RKO (cell line): ENCODE measurements at places on chromosomes 11 and 22.

DNA sequence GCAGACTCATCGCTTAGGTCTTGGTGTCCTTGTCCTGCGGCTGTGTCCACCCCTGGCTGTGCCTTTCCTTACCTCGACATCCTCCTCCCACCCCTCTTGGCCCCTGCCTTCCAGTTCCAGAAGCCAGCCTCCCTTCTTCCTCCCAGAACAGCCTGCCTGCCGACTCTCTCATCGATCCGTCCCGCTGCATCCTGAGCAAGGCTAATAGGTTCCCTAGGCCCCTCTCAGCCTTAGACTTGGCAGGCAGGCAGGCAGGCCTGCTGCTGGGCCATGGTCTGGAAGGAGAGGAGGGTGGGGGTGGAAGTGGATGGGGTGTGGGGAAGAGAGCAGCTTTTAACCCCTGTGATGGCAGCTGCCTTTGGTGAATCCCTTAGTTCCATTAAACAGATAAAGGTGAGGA is 196.7 kb upstream of the TBCEL start:
- no peak for DNase-seq

- DNase-seq, result no peak
These were observed 23.9 kb downstream of the SMC1B start for GRCh38 chr22:45389546-45389945.

GRCh38 chr11:2433106-2433925 is 11.0 kb downstream of the TRPM5 start:
- no peak for DNase-seq

DNA sequence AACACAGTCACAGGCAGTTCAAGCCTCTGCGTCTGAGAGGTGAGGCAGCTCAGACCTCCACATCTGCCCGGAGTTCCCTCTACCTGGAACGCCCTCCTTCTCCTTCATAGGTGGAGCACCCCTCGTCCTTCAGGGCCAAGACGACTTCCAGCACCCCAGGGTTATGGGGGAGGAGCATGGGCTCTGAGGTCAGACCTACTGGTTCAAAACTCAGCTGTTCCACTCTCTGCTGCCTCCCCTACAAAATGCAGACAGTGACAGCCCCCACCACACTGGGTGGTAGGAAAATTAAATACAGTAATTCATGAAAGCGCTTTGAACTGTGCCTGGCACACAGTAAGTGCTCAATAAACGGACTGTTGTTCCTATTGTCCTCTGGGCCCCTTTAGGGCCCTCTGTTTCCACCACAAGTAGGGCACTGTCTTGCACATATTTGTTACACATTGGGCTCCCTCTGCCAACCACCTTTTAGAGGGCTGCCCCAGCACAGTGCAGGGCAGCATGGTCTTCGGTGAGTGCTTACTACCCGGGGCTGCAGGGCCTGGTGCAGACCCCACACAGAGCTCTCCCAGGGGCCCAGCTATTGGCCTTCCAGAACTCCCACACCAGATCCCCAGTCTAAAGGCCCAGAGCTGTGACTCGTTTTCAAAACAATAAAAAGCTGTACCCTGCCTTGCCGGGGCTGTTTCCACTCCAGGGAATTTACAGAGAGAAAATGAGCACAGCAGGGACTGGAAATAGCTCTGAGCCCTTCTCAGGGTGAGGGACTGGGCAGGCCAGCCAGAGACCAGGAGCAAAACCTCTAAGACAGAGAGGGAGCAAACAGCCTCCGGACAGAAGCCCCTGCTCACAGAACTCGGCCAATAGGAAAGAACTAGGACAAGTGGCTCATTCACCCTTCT is 2.5 kb downstream of the TMEM184B start:
- DNase-seq, result no peak

GRCh38 chr11:117632306-117632705 is 164.7 kb downstream of the DSCAML1 start:
- DNase-seq, result no peak

DNA sequence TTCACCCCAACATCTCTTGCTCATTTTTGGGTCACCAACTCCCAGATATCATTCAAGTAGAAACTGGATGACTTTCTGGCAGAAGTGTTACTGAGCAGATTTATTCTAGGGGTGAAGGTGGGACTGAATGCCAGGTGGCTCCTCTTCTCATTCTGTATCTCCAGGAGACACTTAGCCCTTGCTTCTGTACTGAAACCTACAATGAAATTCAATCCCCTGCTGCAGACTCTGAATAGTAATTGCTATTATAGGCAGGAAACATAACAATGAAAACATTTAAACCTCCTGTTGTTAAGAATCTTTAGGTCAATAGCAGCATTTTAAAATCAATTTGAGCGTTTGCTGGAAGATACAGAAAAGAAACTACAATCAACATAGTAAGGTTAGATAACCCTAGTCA is 879.4 kb upstream of the TENM4 start:
- DNase-seq, result no peak

DNA sequence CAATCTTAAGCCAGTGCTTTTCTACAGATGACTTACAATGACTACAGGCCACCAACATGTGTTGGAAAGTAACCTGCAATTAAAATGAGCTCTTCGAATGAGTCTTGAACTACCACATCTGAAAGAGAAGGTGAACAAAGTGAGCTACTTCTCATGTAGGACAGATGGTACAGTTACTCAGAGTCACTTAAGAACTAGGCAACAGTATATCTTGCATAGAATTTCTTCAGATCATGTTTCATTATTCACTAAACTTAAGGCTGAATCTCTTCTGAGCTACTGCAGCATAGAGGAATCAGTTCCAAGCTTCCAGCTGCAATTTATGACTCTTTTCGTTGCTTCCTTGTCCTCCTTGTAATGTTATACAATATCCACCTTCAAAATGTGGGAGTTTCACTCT is 270.9 kb downstream of the TTC28 start:
- DNase-seq, result no peak

DNA sequence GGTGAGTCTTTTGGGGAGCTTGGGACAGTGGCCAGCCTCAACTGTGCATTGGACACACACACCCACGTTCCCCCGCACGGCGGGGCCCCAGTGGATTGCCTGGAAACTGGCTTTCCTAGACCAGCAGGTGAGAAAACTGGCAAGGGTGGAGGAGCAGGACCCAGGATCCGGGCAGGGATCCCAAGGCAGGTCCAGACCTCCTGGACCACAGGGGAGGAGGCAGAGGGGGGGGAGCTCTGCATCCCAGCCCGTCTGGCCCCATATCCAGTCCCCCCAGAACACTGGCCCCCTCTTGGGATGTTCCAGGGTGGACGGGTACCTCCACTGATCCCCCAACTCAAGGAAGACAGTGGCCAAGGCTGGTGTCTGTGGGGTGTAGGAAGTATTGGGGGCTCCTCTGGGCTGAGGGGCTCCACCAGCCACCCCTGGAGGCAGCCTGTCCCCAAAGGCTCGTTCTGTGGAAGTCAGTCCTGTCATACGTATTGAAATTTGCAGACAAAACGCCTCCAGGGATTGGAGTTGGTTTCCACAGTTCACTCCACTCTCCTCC is 89.3 kb upstream of the LINC01488 start:
- no peak for DNase-seq

GRCh38 chr22:24834845-24835570 is 29.0 kb downstream of the SGSM1 start:
- DNase-seq, result peak; percentile 19

DNA sequence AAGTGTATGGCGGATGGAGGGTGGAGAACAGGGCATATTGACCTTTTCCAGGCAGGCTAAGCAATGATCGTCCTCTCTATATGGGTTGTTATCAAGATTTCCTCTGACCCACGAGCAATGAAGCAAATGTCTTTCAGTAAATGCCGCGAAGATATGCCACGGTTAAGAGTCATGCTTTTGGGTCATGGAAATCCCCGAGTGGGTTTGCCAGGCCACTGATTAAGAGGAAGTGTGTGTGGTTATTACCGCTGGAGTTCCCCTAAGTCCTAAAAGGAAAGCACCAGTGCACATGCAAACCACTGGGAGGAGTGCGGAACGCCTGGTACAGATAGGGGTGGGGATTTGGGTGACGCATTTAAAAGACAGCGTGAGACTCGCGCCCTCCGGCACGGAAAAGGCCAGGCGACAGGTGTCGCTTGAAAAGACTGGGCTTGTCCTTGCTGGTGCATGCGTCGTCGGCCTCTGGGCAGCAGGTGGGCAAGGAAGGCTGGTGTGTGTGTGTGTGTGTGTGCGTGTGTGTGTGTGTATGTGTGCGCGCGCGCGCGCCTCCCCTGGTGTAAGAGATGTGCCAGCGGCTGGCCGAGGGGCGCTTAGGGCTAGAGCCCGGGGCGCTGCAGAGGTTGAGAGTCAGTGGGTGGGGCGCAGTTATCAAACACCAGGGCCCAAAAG is at the start of gene BIRC3:
Gene BIRC3 (plus strand): TSS at position 386 of the 669 bp plus-strand sequence. CDS start 7,026 bp downstream, outside the sequence.
- peak; percentile 92 for DNase-seq

GRCh38 chr11:58927393-58928106 is 11.7 kb upstream of the GLYATL1 start:
- DNase-seq, result no peak

DNA sequence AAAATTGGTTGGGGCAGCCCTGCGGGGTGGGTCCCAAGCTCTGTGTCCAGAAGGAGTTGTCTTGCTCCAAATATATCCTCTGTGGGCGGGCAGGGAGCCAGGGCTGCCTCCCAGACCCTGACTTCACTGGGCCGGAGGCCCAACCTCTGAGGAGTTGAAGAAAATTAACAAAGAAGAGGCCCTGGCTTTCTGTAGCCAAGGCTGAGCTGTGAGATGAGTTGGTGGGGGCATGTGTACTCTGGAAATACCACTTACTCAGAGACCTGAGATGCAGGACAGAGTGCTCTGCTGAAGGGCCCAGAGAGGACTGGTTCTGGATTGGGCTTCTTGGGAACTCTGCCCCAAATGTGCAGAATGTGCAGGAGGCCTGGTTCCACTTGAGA is 96.3 kb downstream of the SWAP70 start:
- peak; percentile 30 for DNase-seq

DNA sequence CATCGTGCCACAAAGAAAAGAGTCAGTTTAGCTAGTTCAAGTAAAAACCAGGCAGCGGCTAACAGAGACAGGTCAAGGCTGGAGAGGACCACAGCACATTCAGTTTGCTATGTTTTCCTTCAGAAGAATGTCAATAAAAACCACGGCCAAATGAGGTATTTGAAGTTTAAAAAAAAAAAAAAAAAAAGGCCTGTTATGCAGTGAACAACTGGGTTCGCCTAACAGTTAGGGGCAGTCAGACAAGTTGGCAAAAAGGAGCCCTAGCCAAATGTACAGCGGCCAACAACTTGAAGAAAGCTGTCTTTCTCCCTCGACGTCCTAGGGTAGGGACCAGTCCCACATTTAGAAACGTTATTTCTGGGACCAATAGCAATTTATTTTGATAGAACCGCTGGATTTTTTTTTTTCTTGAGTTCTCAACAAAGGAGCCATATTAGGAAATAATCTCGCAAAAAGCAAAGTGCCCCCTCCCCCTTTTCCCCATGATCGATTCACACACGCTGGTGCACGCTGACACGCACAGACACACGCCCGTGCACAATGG is 237.8 kb downstream of the TTC28 start:
- DNase-seq, result peak; percentile 1

GRCh38 chr22:45781966-45782365 is 110.3 kb downstream of the ATXN10 start:
- no peak for DNase-seq

- DNase-seq, result no peak
These were observed 538.3 kb upstream of the ANO3 start for GRCh38 chr11:25793637-25794036.

DNA sequence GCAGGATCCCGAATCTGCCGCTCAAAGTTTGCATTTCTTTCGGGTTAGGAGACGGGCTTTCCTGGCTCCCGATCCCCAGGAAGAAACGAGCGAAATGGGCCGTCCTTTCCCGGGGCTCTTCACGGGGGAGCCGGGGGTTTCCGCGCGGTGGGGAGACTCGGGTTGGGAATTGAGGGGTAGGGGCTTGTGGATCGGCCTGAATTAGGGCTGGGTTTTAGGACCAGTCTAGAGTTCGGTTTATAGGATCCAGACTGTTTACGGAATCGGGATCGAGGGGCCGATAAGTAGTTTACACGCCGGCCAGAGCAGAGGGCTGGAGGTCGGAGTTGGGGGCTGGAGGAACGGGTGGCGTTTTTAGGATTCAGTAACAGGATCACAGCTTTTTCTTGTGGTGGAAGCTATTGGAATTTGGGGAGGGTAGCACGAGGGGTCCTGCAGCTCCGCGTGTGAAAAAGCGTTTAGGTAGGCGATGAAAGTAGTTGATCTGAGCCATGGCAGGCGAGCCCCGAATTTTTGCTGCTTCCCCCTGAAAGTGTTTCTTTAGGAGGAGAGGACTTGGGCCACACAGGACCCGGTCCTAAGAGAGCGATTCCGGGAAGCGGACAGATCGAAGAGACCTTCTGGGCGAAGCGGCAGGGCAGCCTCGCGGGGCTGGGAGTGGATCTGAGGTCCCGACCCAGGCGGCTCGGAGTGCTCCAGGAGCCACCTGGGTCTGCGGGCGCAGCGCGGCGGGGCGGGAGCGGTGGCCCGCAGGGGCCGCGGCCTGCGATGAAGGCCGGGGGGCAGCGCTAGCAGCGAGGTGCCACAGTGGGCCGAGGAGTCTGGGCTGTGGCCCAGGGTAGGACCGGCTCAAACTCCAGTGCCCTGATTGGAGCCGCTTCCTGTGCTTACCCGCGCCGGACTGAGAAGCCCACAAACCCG is 1.6 kb downstream of the PKNOX2 start:
- DNase-seq, result no peak

GRCh38 chr11:63937713-63938478 is 906 bp upstream of the NAA40 start:
- DNase-seq, result no peak
